Testis (tissue), 5 donors: ENCODE measurements at places on chromosomes 12 and 14. TPM values are rescaled to one million over a fixed set of nuclear protein-coding genes. Genes with fewer than 3 reads are reported as not detected.

Gene GZMB
- 1.5 TPM for polyA plus RNA-seq

Gene KERA
- not detected for polyA plus RNA-seq

Gene ASCL1
- polyA plus RNA-seq = 0.33 TPM

Gene MRPL42
- polyA plus RNA-seq = 93.5 TPM

Gene GNB3
- 1.6 TPM for polyA plus RNA-seq

GRCh38 chr12:71070416-71071128 is 87.2 kb downstream of the TSPAN8 start:
- no peaks in the 10 kb centered on the region for H3K4me1 ChIP-seq
- DNase-seq = no peak
- no peaks in the 10 kb centered on the region for H3K27me3 ChIP-seq

GRCh38 chr14:24365600-24366412 is 2.2 kb upstream of the NFATC4 start:
- peak overlapping the region; percentile 87 for H3K27ac ChIP-seq
- DNase-seq = peak; percentile 92
- no peaks in the 10 kb centered on the region for H3K36me3 ChIP-seq

DNA sequence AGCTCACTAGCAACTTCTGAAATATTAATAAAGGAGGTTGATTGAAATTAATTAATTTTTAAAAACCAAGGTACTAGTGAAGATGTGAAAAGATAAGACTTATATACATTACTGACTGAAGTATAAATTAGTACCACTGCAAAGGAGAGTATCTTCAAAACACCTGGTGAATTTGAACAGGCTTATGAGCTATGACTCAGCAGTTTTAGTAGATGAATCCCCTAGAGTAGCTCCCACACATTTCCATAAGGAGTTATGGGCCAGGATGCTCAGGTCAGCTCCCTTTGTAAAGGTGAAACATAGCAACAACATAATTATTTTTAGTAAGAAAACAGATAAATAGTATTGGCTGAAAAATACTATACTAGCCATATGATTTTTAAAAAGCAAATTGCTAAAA is 218.6 kb downstream of the SYT1 start:
- H3K4me3 ChIP-seq = no peak overlapping the region
- H3K4me1 ChIP-seq = no peaks in the 10 kb centered on the region
- no peaks in the 10 kb centered on the region for H3K27me3 ChIP-seq
- DNase-seq = no peak
- no peak overlapping the region for H3K27ac ChIP-seq

- no peak overlapping the region for H3K4me3 ChIP-seq
- no peaks in the 10 kb centered on the region for H3K36me3 ChIP-seq
- DNase-seq = no peak
- no peak overlapping the region for H3K27ac ChIP-seq
- H3K4me1 ChIP-seq = no peaks in the 10 kb centered on the region
Measured at GRCh38 chr12:109065154-109065852, 12.9 kb downstream of the USP30 start.

DNA sequence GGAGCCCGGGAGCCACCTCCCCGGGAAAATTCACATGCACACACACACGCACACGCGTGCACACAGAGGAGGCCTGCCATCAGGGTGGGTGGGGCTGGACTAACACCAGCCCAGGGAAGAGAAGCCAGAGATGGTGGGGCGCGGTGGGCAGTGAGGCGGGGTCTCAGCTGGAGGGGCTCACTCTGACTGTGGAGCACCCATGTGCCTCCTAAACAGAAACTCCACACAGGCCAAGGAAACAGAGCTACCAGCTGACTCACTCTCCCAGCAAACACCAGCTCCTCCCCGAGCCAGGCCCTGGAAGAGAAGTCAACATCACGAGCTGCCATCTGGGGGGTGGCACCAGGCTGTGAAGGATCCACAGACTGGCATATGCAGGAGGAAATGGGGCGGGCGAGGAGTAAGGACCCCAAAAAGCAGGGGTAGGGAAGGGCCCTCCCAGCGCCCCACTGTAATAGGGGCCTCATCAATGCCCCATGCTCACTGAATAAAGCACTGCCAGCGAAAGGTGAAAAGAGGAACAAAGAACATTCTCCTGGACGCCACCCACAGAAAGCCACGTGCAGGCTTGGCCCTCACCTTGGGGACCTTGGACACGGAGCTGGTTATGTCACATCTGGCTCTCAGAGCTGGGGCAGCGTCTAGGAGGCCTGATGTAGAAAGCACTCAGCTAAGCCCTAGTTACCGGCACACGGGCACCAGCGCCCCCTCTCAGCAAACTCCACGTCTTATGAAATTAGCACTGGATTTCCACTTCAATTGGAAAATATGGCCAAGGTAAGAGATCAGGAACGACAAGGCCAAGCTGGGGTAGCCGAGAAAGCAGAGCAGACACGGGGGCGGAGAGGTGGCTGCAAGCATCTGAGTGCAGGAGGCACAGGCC is 8.4 kb upstream of the INF2 start:
- peaks cover 45% of the 10 kb centered on the region for H3K4me1 ChIP-seq
- H3K27me3 ChIP-seq = no peaks in the 10 kb centered on the region
- H3K36me3 ChIP-seq = no peaks in the 10 kb centered on the region

GRCh38 chr12:66296176-66296683 is 6.1 kb upstream of the HELB start:
- no peak overlapping the region for H3K27ac ChIP-seq
- no peak for DNase-seq
- H3K4me3 ChIP-seq = no peak overlapping the region
- H3K36me3 ChIP-seq = no peaks in the 10 kb centered on the region
- no peaks in the 10 kb centered on the region for H3K27me3 ChIP-seq

DNA sequence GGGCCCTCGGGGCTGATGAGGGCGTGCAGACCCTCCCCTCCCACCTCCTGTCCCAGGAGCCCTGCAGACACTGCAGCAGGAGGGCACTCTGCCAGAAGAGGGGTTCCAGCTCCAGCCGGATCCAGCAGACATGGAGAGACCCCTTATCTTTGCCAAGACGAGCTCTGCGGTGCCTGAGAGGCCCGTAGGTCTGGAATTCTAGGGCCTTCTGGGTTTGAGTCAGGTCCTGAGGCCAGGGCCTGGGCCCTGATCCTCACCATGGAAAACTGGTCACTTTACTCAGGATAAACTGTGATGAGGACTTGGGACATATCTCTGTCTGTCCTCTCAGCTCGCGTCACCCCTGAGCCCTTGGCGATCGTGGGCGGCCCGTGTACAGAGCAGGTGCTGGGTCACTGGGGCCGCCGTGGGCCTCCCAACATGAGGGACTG is 13.8 kb downstream of the MEG3 start:
- no peak overlapping the region for H3K4me3 ChIP-seq
- H3K27me3 ChIP-seq = no peaks in the 10 kb centered on the region
- peaks cover 8% of the 10 kb centered on the region for H3K4me1 ChIP-seq
- no peaks in the 10 kb centered on the region for H3K36me3 ChIP-seq

DNA sequence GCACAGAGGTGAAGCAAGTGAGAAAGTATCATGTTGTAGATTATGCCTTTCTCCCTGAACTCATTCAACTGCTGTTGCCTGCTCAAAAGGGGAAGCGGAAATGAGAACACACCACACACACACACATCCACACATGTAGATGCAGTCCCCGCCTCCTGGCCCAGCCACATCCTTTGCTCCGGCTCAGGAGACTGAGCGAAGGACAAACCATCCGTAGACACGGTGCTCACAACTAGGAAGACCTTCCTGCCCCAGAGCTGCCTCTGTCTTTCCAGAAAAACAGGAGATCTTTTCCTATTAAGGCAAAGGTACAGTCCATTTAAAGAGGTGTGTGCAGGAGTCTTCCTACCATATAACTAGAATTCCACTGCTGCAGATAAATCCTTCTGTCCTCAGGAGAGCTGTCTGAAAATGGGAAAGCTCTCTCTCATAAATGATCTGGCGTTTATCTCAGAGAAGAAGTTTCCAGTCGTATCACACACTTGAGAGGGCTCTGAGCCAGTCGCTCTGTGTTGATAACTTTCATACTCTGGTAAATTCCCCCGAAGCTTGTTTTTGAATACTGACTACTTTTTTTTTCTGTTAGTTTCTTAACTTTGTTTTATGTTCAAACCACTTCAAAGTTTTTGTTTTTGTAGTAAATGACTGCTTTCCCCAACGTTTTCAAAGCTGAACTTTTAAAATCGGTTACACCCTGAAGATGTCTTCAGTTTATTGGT is at the start of gene TESPA1:
TESPA1 (minus strand) TSS at position 105 of the 719 bp plus-strand sequence. CDS start 10,200 bp downstream, outside the sequence.
- no peaks in the 10 kb centered on the region for H3K27me3 ChIP-seq
- H3K36me3 ChIP-seq = no peaks in the 10 kb centered on the region
- DNase-seq = peak; percentile 55
- peaks cover 6% of the 10 kb centered on the region for H3K4me1 ChIP-seq
- H3K4me3 ChIP-seq = no peak within 1 kb of the TSS

DNA sequence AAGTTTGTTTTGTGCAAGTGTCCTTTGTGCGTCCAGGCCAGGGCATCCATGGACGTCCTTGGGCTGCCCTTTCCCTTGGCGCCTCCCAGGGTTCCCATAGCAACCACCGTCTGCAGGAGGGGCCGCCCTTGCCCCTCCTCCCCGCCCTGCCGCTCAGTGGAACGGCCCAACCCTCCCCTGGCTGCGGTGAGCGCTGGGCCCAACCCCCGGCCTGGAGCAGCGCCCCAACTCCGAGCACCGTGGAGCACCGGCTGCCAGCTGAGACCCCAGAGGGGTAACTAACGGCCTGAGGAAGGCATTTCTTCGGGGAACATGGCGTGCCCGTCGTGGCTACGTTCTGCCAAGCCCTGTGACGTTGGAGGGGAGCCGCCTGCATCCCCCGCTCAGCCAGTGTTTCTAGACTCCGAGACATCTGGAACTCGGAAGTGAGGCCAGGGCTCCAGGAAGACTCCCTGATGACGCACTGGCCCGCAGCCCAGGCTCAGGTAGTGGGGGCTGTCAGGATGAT is 5.3 kb upstream of the ACACB start:
- H3K27me3 ChIP-seq = no peaks in the 10 kb centered on the region
- H3K4me1 ChIP-seq = peaks cover 50% of the 10 kb centered on the region
- no peaks in the 10 kb centered on the region for H3K36me3 ChIP-seq
- peak; percentile 96 for DNase-seq
- H3K4me3 ChIP-seq = peak overlapping the region; percentile 64

- H3K4me3 ChIP-seq = no peak overlapping the region
- H3K4me1 ChIP-seq = no peaks in the 10 kb centered on the region
- H3K36me3 ChIP-seq = no peaks in the 10 kb centered on the region
Measured at GRCh38 chr12:8544295-8544694, 3.6 kb upstream of the CLEC4E start.

DNA sequence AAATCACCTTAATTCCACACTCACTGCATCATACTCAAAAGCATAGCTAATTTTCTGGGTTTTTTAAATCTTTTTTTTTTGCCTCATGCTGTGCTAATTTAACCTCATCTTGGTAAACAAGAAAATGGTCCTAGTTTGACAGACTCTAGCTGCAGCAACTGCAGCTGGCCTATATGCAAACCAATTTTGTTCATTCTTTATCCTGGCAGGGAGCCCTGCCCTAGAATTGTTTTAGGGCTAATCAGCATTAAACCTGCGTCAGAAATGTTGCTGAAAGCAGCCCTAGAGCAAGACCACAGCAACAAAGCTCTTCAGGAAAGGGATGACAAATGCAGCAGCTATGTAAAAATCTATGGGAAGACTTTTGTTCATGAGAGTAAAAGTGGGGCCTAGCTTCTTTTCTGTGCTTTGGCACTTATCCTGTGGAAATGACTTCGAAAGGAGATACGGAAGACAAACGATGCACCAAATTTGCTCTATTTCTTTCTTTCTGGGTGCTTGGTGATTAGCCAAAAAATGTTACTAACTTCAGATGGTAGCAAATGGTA is 72.2 kb downstream of the DENND5B start:
- DNase-seq = peak; percentile 46
- no peak overlapping the region for H3K27ac ChIP-seq
- peaks cover 17% of the 10 kb centered on the region for H3K4me1 ChIP-seq
- H3K27me3 ChIP-seq = no peaks in the 10 kb centered on the region

DNA sequence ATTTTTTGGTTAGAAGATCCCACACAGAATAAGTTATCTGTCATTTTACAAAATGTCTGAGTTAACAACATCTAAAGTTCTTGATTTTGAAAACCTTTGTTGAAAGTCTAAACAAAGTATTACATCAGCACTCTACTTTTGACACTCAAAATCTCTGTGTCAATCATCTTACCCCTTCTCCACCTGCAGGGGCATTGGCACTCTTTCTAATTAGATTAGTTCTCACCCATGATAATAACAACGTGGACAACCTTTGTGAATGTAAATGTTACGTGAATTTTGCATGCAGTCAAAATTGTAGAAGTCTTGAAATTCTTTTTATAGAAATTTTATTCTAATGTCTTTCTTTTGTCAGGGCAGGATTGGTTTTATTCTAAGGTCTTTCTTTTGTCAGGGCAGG is 33.5 kb upstream of the PPFIA2 start:
- no peaks in the 10 kb centered on the region for H3K36me3 ChIP-seq
- H3K27ac ChIP-seq = no peak overlapping the region
- no peak overlapping the region for H3K4me3 ChIP-seq

DNA sequence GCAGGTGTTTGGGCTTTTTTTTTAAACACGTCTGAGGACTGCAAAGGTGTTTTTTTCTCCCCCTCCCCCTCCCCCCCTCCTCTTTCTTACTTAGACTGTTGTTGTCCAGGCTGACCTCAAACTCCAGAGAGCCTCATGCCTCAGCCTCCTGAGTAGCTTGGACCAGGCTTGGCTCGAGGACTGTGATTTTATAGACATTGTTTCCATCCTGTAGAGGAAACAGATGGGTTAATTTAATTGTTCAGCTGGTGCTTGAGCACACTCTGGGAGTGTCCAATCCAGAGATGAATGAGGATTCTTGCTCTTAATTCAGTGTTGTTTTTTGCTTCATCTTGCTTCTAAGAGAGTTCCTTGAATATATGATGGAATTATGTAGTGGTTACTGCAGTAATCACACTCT is 42.1 kb downstream of the RASSF3 start:
- no peak for DNase-seq
- H3K4me1 ChIP-seq = no peaks in the 10 kb centered on the region
- H3K4me3 ChIP-seq = no peak overlapping the region
- H3K36me3 ChIP-seq = no peaks in the 10 kb centered on the region
- H3K27ac ChIP-seq = no peak overlapping the region

DNA sequence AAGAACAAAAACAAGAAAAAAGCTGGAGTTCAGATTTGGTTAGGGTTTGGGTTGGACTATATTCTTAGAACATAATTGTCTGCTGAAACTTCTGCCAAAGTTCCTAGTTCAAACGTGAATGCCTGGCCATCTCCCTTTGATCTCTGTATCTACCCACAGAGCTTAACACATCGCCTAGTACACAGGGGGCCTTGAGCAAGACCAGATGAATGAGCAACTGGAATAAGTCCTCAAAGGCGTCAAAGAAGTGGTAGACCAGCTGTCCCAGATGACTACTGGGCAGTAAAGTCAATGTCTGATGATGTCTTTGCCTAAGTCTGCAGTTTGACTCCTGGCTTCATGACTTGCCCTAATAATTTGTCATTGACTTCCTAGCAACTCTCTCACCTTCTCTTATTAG is 13.9 kb upstream of the STAB2 start:
- no peaks in the 10 kb centered on the region for H3K36me3 ChIP-seq
- no peaks in the 10 kb centered on the region for H3K4me1 ChIP-seq
- DNase-seq = no peak
- no peak overlapping the region for H3K4me3 ChIP-seq

GRCh38 chr12:64532734-64533351 is 77.5 kb upstream of the RASSF3 start:
- no peaks in the 10 kb centered on the region for H3K4me1 ChIP-seq
- no peaks in the 10 kb centered on the region for H3K27me3 ChIP-seq
- no peak overlapping the region for H3K4me3 ChIP-seq
- no peak overlapping the region for H3K27ac ChIP-seq
- DNase-seq = no peak
